ENCODE measurements at places on chromosomes 5 and 9.

- no peak for DNase-seq
Measured at GRCh38 chr5:139897982-139898381, 102.4 kb downstream of the PSD2 start.

DNA sequence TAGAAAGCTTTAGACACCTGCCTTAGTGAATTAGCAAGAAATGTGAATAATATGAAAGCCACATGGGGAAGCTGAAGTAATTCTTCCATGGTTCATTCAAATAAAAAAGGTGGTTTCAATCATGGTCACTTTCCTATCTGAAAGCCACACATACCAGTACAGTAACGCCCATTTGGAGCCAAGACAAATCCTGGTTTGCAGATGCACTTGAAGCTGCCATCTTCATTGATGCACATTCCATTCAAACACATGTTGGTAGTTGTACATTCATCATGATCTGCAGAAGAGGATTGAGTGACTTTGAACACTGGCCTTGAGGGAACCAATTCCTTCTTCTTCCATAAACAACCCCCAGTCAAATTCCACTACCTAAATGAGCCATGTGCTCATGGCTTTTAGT lies 161.5 kb downstream of the FBN2 start:
- DNase-seq, result no peak

DNA sequence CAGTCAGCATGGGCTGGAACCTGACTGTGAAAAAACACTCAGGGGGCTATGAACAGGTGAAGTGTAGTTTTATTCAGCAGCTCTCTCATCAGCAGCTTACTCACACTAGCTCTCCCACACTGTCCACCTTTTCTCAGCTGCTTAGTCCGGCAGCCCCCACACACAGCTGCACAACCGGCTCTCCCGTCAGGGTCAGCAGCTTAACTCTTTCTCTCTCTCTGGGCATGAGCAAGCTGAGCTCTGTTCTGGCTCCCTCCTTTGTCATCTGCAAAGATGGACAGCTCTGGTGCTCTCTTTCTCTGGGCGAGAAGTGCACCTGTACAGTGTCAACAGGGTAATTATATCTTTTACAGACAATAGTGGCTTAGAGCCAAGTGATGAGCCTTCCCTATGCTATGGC lies 8.2 kb downstream of the DMAC1 start:
- DNase-seq, result no peak

GRCh38 chr5:38478878-38479277 lies 77.6 kb downstream of the LIFR start:
- DNase-seq, result no peak

DNA sequence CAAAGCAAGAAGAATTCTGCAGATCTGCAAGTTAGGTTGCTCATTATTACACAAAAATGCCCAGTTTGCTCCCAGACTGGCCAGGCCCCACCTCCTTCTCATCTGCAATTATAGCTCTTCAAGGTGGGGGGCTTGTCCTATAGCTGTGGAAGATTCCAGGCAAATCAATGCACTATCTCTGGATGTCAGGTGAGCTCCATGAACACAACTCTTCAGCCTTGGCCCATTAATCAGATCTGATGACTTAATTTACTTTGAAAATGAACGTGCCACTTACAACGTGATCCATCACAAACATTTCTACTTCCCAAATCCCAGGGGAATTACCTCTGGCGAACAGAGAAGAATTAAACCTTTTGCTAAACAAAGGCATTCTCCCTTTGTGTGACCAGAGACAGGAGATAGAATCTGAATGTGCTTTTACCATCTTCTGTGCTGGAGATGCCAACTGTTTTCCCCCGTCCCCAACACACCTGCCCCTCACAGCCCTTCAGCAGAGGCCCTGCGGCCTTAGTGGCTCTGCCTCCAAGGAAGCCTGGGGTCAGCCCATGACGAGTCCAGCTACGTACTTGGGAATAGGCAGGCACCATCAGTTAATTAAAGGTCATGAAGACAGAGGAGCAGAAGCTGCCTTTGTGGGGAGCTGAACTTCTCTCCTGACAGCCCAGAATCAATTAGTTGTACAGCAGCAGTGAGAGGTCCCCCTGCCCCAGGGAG lies 60.5 kb downstream of the SNX18 start:
- no peak for DNase-seq

DNA sequence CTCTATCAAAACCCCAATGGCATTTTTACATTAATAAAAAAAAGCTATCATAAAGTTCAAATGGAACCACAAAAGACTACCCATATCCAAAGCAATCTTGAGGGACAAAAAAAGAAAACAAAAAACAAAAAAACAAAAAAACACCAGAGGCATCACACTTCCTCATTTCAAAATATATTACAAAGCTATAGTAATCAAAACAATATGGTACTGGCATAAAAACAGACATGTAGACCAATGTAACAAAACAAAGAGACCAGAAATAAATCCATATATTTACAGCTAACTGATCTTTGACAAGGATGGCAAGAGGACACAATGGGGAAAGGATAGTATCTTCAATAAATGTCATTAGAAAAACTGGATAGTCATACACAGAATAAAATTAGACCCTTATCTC lies 245.1 kb upstream of the MSX2 start:
- no peak for DNase-seq

DNA sequence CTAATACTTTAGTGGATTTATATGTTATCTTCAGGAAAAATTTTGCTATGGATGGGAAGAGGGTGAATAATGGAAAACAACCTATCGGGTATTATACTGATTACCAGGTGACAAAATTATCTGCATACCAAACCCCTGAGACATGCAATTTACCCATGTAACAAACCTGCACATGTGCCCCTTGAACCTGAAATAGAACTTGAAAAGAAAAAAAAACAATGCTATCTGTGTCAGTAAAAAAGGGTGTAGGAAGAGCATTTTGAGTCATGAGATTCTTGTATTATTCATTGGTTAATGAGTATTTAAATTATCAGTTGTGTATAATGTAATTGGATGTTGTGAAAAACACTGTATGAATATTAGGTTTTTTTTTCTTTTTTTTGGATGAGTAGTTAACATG lies 75.4 kb downstream of the PRR16 start:
- no peak for DNase-seq

DNA sequence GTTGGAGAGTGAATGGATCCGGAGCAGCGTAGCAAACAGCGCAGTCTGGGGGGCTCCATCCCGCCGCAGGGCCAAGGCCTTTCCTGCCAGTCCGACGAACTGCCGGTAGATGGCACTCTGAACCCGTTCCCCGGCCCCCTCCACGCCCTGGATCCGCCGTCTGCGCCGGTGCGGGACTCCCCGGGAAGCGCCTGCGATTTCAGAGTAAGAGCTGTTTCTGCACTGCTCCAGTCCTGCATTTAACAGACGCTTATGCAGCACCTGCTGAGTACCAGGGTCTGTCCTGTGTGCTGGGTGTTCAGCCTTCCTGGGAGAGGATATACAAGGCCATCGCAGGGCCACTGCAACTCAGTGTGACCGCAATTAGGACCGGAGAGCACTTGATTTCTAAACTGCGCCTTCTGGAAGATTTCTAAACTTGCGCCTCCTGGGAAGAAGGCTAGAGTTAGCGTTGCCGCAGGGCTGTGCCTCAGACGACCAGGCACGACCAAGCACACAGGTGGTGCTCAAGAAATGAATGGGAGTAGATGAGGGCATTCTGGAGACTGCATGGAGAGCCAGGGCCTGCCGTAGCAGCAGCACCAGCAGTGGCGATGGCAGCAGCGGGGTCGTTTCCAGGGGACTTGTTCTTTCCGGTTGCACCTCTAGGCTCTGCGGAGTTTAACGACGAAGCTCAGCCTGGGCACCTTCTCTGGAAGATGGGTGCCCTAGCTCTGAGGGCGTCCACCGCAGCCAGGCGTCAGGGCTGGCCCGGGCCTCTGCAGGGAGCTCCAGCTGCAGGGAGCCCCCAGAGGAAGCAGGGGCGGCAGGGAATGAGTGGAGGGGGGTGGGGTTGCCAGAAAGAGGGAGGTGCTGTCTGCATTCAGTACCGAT lies 14.3 kb upstream of the TIFAB start:
- DNase-seq, result peak; percentile 68

GRCh38 chr5:168179192-168179593 lies 112.3 kb upstream of the WWC1 start:
- no peak for DNase-seq

DNA sequence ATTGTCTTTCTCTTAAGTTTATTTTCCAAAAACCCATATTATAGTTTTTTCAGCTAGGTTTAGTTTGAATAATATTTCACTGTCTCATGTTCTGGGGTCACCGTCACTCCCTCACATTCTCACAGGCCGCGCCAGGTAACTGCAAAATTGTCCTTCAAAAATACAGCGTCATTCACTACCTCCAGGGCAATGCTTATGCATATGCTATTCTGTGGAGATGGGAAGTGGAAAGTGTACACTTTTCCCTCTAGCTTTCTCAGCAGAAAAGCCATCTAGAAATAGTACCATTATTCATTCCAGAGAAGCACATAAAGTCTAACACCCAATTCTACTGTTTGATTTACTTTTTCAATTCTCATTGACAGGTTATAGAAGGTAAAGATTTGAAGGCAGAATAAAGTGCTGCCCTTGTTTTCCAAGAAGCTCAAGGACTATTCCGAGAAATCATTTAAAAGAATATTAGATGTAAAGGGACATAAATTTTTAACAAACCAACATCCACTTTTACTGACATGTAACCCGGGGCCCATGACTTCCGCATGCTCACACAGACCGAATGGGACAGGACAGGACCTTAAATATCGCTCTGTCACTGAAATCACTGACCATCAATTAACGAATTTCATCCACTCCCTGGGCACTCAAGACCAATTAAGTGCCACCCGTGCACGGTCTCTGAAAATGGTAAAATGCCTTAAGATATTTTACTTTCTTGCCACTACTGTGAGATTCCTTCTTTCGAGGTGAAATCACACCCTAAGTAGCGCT lies 720 bp downstream of the NUDT12 start:
- DNase-seq, result no peak

DNA sequence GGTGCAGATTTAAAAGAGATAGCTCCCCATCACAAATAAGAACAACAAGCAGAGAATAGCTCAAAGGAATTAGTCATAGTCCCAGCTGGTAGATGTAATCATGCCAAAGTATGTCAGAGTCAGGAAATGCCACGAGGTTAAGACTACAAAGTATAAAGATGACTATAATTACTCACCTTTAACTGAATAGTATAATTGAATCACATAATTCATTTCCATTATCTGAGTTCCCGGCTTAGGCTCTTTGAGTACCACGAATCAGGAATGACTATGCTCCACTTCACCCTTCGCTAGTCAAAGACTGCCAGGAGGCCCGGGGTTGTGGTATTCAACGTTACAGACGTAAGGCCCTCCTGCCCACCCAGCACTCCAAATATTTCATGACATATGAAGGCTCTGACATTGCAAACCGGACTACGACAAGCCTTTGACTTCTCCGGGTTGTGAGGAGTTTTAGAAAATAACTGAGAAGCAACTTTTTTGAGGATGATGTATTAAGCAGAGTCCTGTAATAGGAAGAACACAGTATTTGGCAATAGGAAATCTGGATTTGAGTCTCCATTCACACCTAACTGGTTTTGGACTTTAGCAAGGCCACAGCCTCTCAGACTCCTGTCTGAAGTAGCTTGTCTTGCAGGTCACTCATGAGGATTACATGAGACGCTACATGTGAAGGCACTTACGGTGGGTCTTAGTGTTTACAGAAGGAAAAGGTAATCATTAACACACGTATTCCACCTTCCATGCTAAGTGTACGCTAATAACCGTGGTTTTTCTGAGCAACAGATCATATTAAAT lies 64.6 kb downstream of the ENC1 start:
- no peak for DNase-seq

DNA sequence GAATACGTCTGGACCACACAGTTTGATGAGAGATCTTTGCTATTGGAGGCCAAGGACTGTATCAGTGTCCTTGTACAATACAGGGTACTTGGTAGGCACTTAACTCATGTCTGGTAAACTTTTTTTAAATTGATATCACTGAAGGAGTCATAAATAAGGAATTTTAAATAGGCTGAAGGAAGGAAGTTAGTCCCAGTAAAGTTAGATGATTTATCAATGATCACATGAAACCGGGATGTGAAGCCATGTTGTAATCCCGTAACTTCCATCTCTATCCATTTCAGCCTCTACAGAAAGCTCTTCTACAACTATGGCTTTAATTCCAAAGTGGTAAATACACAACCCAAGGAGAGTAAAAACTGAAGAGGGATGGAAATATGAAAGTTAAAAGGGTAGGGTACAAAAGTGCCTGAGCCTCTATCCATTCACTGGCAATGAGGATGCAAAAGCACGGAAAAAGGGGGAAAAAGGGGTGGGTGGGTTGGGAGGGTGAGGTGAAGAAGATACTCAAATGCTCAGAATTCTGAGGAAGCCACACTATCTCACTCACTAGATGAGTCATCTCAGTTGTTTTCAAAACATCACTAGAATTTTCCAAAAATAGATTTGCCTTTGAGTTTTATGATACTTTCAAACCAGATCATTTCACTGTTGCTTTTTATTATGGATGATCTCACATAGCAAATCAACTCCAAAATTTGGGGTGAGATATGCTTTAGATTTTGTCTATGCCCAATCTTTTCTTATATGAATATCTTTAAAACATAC lies 1053.5 kb downstream of the NR2F1-AS1 start:
- DNase-seq, result no peak

DNA sequence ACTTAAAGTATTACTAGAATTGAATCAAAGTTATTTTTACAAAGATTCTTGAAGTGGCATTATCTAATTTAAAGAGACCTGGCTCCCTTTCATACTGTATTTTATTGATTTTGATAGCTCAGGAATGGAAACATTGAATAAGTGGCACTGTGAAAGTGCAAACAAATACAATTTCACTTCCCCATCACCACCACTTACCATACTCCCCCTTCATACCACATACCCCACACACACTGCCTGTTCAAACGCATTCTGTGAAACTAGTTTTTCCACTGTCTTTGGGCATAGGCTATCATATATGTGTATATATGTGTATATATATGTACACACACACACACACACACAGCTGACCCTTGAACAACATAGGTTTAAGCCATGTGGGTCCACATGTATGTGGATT lies 62.1 kb upstream of the ATG10 start:
- no peak for DNase-seq

DNA sequence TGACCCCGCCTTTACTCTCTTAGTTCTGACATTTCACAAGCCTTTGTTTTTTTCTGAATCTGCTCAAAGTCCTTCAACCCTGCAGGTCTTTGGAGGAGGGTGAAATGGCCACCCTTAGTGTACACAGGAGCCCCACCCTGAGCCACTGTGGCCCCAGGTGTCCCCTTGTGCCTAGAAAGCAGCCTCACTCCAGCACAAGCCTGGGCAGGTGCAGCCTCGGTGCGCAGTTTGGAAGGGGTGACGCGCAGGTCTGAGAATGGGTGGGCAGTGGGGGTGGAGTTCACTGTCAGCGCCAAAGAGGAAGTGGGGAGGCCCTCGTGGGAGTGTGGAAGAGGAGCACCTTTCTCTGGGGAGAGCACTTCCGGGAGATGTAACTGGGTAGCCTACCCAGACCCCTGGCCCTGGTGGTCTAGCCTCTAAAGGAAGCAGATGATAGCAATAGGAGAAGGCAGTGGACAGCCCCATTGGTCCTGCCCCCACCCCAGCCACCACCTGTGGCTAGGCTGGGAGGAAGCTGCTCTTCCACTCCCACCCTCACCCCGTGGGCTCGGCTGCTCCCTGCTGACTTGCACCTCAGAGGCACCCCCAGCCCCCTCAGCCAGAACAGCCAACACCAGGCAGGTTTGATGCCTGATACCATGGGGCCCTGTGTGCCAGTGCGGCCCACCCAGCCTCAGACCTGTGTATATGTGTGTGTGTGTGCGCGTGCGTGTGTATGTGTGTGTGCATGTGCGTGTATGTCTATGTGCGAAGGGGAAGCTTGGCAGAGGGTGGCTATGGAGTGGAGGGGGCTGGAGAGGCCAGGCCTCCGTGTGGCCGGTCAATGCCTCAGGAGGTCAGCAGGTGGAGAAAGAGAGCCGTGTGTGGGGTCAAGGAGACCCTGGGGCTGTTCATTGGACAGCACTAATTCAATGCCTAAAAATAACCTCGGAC lies 16.8 kb upstream of the DAB2IP start:
- DNase-seq, result no peak

All from activated T-helper 1 cell treated with anti-CD3 and anti-CD28 coated beads, Interleukin-12 subunit alpha, Interleukin-12 subunit beta, Interleukin-2, Interleukin-4 antibody, amounts not matched to agents 30 ng/mL and 10 ng/mL and 1 ng/mL, durations not matched to agents 14 hours and 24 hours and 36 hours (primary cell).